ENCODE measurements at places on chromosomes 6 and 20.

DNA sequence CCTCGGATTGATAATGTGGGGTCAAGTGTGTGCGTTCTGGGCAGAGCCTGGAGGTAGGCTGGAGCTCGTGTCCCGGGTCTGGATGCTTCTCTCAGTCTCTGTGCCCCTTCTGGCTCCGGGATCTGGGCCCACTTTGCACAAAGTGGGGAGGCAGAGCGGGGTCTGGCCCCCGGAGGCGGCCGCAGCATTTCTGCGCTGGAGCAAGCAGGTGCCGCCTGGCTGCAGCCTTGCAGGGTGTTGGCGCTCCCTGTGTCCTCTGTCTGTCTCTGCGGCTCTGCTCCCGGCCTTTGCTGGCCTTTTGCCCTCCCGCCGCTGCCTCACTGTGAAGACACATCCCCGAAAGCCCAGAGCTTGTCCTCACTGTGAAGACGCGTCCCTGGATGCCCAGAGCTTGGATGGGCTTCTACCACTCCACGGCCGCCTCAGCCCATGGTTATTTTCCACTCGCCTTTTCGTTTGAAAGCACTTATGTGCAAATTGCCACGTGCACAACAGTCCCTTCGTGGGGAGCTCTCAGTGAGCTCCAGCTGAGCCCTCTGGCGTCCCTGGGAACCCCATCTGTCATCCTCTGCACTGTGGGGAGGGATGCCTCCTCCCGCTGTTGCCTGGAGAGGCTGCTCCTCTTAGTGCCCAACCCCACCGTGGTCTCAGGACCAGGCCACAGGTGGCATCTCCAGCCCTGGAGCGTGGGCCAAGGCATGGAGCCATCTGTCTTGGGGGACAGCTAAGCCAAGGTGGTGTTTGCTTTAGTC is 17.4 kb downstream of the SLCO4A1 start:
- peaks cover 47% of the 10 kb centered on the region for H3K36me3 ChIP-seq
- H3K4me1 ChIP-seq: no peaks in the 10 kb centered on the region
- H3K4me3 ChIP-seq: no peak overlapping the region

GRCh38 chr6:108782179-108783041 is 65.8 kb upstream of the ARMC2 start:
- peak; percentile 80 for DNase-seq
- 0 out of 2 replicates have a peak overlapping the region, but pooled peaks have one; percentile 1 for H3K27ac ChIP-seq
- H3K27me3 ChIP-seq: no peaks in the 10 kb centered on the region
- H3K4me3 ChIP-seq: peak overlapping the region; percentile 31
- H3K36me3 ChIP-seq: no peaks in the 10 kb centered on the region

GRCh38 chr6:110185879-110186278 is 5.7 kb downstream of the CDC40 start:
- H3K4me3 ChIP-seq: no peak overlapping the region
- no peaks in the 10 kb centered on the region for H3K36me3 ChIP-seq
- no peaks in the 10 kb centered on the region for H3K27me3 ChIP-seq
- peaks cover 10% of the 10 kb centered on the region for H3K4me1 ChIP-seq
- H3K27ac ChIP-seq: no peak overlapping the region

GRCh38 chr6:11682561-11682975 is 96.0 kb downstream of the ADTRP start:
- H3K27ac ChIP-seq: no peak overlapping the region
- H3K36me3 ChIP-seq: no peaks in the 10 kb centered on the region
- H3K4me3 ChIP-seq: no peak overlapping the region
- H3K4me1 ChIP-seq: peaks cover 20% of the 10 kb centered on the region
- no peak for DNase-seq
- H3K27me3 ChIP-seq: no peaks in the 10 kb centered on the region

DNA sequence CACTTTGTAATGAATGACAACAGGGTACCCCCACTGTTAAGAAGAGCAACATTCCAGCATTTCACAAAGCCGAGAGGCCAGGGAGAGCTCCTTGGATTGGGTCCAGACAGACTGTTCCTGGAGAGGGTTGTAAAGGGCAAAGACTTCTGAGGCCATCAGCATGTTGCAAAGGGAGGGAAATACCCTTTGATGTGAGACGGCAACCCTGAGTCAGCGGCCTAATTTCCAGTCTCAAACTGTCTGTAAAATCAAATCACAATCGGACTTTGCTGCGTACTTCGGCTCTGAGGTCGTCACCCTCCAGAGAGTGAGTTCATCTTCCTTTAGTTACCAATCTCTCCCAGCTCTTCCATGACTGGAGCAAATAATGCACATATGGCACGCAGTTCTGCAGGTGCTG is 101.0 kb upstream of the DTNBP1 start:
- no peak overlapping the region for H3K4me3 ChIP-seq
- H3K36me3 ChIP-seq: no peaks in the 10 kb centered on the region
- peaks cover 10% of the 10 kb centered on the region for H3K4me1 ChIP-seq
- DNase-seq: peak; percentile 27

DNA sequence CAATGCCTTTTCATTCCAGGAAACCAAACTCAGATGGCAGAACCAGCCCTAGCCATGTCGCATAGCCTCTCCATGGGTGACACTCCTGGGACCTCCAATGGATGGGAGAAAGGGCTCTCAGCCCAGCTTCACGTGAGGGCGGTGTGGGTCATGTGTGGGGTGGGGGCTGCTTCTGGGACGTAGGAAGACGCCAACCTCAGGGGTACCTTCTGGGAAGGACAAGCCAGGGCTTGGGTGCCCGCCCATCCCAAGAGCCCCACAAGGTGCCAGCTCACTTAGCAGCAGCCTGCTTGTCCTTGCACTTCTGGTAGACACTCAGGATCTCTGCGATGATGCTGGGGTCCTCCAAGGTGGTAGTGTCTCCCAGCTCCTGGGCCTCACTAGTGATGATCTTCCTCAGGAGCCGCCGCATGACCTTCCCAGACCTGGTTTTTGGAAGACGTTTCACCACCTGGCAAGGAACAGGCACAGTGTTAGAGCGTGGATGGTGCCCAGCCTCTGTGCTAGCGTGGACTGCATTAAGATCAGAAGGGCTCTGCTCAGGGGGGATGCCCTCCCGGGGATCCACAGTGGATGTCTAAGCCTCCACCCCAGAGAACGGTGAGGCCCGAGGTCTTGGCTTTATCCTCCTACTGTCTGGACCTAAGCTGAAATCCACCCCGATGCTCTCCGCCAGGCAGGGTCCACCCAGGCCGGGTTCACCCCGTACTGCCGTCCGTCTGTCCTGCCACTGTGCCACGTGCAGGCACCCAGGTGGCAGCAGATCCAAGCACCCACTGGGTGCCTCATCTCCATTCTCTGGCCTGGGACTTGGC is 15.1 kb upstream of the APMAP start:
- DNase-seq: no peak
- no peak overlapping the region for H3K27ac ChIP-seq
- H3K4me3 ChIP-seq: no peak overlapping the region
- no peaks in the 10 kb centered on the region for H3K4me1 ChIP-seq

DNA sequence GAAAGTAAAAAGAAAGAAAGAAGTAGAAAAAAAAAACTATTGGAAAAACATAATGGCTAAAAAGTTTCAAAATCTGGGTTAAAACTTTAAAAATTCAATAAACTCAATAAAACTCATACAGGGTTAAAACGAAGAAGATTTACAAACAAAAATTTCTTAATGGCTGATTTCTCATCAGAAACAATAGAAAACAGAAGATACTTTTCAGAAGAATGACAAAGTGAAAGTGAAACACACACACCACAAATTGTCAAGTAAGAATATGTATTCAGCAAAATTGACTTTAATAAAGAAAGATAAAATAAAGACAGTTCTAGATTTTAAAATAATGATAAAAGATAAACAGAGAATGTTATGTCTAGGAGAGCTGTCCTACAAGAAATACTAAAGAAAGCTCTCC is 618.9 kb upstream of the GJE1 start:
- H3K4me3 ChIP-seq: no peak overlapping the region
- no peak overlapping the region for H3K27ac ChIP-seq
- H3K4me1 ChIP-seq: no peaks in the 10 kb centered on the region
- no peaks in the 10 kb centered on the region for H3K27me3 ChIP-seq

GRCh38 chr6:134938896-134939295 is 11.0 kb downstream of the ALDH8A1 start:
- no peak overlapping the region for H3K4me3 ChIP-seq
- no peak overlapping the region for H3K27ac ChIP-seq
- H3K4me1 ChIP-seq: no peaks in the 10 kb centered on the region
- no peaks in the 10 kb centered on the region for H3K27me3 ChIP-seq

DNA sequence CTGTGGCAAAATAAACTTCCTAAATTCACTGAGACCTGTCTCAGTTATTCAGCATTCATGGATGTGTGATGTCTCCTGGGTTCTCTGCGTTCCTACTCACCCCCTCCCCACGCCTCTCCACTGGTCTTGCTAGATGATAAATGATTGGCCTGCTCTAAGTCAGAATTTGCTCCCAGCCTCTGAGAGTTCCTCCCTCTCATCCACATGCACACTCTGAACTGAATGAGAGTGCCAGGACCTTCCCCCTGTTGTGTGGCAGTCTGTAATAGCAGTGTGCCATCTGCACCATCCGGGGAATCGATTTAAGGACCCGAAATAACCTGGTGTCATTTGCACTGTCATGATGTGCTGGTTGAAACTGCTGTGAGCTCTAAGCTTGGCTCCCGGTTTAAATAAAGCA is 135.8 kb upstream of the AFDN start:
- H3K36me3 ChIP-seq: no peaks in the 10 kb centered on the region
- DNase-seq: no peak
- no peaks in the 10 kb centered on the region for H3K27me3 ChIP-seq
- no peak overlapping the region for H3K4me3 ChIP-seq
- H3K27ac ChIP-seq: no peak overlapping the region

DNA sequence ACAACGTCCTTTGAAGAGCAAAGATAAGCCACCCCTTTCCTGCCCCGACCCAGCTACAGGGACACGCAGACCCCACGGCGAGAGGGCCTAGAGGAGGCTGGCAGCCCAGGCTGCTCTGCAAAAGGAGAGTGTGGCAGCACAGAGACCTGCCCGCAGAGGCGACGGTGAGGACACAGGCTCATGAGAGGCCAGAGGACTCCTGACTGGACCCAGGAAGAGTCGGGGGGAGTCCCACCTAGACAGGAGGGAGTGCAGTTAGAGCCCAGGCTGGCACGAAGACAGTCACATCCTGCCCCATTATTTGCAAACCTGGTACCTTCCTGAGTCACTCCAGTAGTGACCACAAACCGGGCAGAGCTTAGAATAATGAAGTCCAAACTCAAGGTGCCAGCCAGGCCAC is 227.7 kb upstream of the CDH4 start:
- H3K4me3 ChIP-seq: no peak overlapping the region
- no peak for DNase-seq
- H3K36me3 ChIP-seq: no peaks in the 10 kb centered on the region
- no peaks in the 10 kb centered on the region for H3K27me3 ChIP-seq

- H3K4me3 ChIP-seq: no peak overlapping the region
- no peaks in the 10 kb centered on the region for H3K4me1 ChIP-seq
- no peaks in the 10 kb centered on the region for H3K27me3 ChIP-seq
- DNase-seq: no peak
Measured at GRCh38 chr6:135630789-135631376, 133.3 kb upstream of the AHI1 start.

GRCh38 chr6:147738099-147738498 is 229.6 kb downstream of the SAMD5 start:
- no peaks in the 10 kb centered on the region for H3K4me1 ChIP-seq
- no peak overlapping the region for H3K4me3 ChIP-seq
- no peak for DNase-seq
- no peak overlapping the region for H3K27ac ChIP-seq

GRCh38 chr20:50354721-50355589 is 155.2 kb upstream of the PTPN1 start:
- H3K4me1 ChIP-seq: peaks cover 18% of the 10 kb centered on the region
- no peak for DNase-seq
- no peak overlapping the region for H3K27ac ChIP-seq
- no peak overlapping the region for H3K4me3 ChIP-seq
- H3K27me3 ChIP-seq: no peaks in the 10 kb centered on the region
